Cardiac fibroblast (primary cell): ENCODE measurements at places on chromosomes 2 and 18.
A peak's percentile ranks its signal among the peaks of the same experiment; 100 is the strongest.

DNA sequence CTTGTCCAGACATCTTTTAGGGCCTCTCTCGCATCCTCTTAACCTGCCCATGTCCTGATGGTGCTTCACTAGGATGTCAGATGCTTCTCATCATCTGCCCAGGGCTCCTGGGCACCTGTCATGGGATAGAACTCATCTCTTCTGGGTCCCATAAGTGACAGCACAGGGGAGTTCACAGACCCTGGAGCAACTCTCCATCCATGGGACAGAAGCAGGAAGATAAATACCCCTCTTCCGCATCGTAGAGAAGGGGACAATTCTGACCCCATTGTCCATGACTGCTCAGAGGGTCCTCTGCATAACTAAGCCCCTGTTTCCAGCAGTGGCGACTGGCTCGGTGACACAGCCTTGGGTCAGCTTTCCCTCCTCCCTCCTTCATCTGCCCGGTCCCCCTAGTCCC lies 82.3 kb downstream of the TWIST2 start:
- DNase-seq, result no peak

DNA sequence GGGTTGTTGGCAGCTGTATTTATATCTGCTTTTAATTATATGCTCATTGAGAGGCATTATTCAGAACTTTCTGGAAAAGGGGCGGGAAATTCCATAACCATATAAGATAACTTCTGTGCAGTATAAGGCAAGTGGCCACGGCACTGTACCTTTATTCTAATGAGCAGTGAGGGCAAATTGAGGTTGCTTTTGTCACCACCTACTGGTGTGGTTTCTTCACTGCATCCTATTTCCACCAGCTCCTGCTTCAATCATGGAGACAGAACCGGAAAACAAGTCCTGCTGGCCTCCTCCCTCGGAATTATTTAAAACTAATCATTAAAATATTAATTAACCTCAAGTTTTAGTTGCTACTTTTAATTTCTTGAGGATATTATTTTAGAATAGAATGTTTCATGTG lies 759.4 kb downstream of the CBLN2 start:
- DNase-seq, result peak; percentile 35

GRCh38 chr18:58934933-58935577 lies 70.4 kb downstream of the ZNF532 start:
- no peak for DNase-seq

DNA sequence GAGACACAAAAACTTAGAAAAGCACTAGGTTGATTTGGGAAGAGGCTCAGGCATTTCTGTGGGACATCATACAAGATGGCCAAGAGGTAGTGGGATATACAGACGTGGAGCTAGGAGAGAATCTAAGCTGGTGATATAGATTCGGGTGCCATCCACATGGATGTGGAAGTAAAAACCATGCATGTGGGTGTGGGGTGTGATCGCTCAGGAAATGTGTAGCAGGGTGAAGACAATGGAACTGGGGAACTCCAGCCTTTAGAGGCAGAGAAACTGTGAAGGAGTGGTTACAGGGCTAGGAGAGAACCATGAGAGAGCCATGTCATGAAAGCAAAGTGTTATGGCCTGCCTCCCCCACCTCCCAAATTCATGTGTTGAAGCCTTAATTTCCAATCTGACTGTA lies 43.0 kb upstream of the CTLA4 start:
- no peak for DNase-seq

GRCh38 chr2:134713176-134713575 lies 5.6 kb downstream of the TMEM163 start:
- no peak for DNase-seq

- no peak for DNase-seq
Observed at GRCh38 chr18:41071826-41072225, 883.2 kb upstream of the PIK3C3 start.

- DNase-seq, result peak; percentile 45
Observed at GRCh38 chr2:179344280-179344964, 79.8 kb upstream of the SESTD1 start.

DNA sequence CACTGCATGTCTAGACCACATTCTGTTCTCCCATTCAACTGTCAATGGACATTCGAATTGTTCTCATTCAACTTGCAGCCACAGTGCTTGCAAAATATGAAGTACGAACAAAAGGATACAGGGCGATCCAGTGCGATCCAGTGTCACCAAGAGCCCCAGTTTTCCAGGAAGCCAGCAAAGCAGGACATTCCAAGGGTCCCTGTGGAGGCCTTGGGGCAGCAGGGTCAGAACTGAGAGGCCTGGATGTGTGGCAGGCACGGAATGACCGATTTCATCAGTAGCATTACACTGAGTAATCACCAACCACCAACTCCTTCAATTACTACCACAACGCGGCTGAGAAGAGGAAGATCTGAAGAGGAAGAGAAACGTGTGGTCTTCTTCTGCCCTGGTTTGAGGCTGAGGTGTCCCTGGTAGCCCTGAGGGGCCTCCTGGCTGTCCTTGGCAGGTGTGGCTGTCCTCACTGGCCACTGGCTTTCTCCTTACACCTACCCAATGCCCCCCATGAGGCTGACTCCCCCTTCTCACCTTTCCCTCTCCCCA lies 172.7 kb upstream of the FHL2 start:
- DNase-seq, result no peak

DNA sequence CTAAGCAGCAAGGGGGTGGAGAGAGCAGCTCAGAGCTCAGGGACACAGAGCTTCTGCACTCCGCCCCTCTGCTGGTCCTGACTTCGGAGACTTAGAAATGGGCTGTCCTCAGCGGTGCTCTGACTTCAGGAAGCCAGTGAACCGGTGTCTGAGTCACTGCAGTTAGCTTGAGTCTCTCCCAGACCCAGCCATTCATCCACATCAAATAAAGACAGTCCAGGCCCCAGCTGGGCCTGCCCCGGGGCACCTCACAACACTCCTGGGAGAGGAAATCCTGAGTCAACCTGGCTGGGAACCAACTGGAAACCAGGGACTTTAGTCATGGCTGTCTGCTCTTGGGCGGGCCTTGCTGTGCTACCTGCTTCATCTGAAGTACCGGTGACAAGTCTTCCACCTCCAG lies 5.4 kb upstream of the ITGB6 start:
- DNase-seq, result peak; percentile 83

DNA sequence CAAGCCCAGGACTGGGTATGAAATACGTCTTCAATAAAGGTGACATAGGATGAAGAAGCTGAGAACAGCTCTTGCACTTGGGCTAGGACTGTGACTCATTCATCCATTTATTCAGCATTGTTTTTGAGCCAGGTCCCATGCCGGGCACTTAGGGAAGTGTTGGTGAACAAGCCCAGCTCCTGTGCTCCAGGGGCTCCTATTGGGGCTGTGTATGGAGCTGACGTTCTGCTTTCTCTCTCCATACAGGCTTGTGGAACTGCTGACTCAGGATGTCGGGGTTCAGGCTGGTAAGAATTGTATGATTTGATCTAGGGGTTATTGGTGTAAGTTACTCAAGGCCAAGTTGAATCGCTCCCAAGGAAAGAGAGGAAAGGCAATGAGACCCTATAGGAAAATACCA lies 24.0 kb downstream of the MYO7B start:
- no peak for DNase-seq

DNA sequence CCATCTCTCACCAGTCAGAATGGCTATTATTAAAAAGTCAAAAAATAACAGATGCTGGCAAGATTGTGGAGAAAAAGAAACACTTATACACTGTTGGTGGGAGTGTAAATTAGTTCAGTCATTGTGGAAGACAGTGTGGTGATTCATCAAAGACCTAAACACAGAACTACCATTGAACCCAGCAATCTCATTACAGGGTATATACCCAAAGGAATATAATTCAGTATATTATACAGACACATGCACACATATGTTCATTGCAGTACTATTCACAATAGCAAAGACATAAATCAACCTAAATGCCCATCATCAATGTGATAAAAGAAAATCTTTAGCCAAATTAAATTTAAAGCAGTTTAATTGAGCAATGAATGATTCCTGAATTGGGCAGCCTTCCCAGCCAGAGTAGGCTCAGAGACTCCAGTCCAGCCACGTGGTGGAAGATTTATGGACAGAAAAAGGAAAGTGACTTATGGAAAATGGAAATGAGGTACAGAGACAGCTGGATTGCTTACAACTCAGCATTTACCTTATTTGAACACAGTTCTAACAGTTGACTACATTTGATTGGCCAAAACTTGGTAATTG lies 377.1 kb upstream of the SLC39A10 start:
- DNase-seq, result no peak

DNA sequence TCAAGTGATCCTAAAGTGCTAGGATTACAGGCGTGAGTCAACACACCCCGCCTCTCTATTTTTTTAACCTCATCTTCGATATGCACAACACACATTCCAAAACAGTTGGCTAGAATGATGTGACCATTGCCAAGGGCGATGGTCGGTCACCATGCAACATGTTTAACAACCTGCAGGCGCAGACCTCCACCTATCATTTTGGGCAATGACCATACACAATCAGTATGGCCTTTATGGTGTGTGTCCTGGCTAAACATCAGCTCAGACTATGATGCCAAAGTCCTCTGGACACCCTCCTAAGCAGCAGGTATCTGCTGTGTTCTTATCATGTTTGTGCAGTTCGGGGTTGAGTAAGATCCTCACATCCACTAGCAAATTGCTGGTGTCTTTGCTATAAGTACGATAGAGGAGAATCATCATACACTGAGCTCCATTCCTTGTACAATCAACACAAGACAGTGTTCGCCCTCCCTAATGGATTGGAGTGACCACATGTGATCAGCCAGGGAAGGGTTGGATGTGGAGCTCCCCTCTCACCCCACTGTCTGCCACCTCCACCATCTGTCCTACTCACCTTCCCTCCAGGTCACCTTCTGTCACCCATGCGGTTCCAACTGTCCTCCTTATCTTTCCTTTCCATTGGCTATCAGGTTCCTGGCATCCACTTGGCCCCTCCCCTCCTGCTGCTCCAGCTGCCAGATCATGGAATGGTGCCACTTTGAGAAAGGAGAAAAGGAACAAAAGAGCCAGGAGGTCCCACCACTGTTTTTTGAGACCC lies 7.9 kb upstream of the RNF152 start:
- DNase-seq, result no peak

GRCh38 chr2:44244135-44244871 lies 31.0 kb upstream of the SLC3A1 start:
- peak; percentile 84 for DNase-seq

- no peak for DNase-seq
Observed at GRCh38 chr2:141513853-141514252, 617.0 kb downstream of the LRP1B start.

- DNase-seq, result no peak
Observed at GRCh38 chr2:171124541-171124940, 36.2 kb downstream of the TLK1 start.

DNA sequence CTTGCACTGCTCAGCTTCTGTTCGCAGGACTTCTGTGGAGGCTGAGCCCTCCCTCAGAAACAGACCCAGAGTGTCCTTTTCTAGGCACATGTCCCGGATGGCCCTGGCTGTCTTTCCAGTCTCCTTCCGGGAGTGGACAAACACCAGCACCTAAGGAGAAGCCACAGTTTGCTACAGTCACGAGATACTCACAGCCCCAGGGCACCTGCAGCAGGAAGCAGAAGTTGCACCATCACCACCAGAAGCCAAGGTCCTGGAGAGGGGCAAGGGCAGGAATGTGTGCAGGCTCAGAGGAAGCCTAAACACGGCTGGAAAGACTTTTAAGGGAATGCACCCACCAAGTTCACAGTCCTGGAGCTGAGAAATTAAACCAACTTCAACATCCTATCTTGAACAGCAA lies 13.6 kb downstream of the SNRNP200 start:
- DNase-seq, result no peak

GRCh38 chr2:201327678-201328077 lies 29.5 kb downstream of the FLACC1 start:
- DNase-seq, result no peak

- DNase-seq, result peak; percentile 44
Observed at GRCh38 chr2:239934571-239935171, 90.5 kb downstream of the NDUFA10 start.

DNA sequence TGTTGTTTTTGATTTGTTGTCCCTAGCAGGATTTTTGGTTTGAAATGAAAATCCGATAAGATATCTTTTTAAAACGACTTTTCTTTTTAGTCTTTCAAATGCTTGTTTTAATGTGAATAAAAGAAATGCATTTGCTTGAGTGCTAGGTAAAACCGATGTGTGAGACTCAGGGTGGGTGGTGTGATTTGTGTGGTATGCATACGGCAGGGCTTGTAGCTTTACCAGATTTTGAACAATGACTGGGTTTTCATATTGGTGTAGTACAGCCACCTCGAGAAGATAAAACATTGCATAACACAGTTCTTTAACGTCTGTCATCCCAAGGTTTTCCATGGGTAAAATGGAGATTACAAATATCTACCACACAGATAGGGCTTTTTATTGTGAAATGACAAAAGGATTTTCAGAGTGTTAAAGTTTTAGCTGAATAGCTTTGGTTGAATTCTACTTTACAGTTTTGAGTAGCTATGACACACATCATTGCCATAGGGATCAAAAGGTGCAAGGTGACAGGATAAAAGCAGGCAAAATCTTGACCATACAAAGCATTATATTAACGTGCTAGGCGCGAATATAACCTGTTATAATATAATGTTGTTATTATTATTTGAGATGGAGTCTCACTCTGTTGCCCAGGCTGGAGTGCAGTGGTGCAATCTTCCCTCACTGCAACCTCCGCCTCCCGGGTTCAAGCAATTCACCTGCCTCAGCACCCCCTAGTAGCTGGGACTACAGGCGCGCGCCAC lies 824 bp upstream of the ZNF638 start:
- peak; percentile 9 for DNase-seq

- no peak for DNase-seq
Observed at GRCh38 chr2:666441-666840, 10.8 kb downstream of the TMEM18 start.

DNA sequence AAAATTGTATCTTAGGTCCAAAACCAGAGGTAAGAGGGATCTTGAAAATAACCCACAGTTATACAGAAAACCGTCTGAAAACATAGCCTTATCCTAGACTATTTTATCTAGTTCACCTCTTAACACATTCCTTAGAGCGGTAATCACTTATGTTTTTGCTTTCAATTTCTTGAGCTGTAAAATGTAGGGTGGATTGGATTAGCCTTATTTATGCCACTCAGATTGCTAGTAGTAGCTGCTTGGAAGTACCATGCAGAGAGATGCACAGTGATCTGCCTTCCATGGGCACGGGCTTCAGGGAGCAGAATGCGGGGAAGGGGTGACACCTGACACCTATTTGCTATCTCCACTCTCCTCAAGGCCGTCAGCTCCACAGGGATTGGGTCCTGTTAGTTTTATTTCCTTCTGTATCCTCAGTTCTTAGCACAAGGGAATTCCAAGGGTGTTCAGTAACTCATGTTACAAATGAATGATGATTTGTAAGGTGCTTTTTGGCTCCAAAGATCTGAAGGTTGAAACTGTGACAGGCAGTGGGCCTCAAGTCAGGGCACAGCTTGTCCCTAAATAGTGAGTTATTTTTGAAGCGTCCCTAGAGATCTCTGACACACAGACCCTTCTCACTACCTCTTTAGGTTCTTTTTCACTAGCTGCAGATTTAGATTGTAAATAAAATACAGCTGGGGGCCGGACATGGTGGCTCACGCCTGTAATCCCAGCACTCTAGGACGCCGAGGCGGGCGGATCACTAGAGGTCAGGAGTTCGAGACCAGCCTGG lies 64.0 kb upstream of the PMAIP1 start:
- DNase-seq, result no peak

- peak; percentile 55 for DNase-seq
Observed at GRCh38 chr2:232633413-232634205, at the start of gene EFHD1. TSS of gene EFHD1 (plus strand) at chr2:232633604. CDS start at chr2:232633705, 101 bp downstream.

GRCh38 chr18:61292280-61293035 lies 40.8 kb upstream of the CDH20 start:
- no peak for DNase-seq
